ENCODE measurements at places on chromosomes 3 and 15.

DNA sequence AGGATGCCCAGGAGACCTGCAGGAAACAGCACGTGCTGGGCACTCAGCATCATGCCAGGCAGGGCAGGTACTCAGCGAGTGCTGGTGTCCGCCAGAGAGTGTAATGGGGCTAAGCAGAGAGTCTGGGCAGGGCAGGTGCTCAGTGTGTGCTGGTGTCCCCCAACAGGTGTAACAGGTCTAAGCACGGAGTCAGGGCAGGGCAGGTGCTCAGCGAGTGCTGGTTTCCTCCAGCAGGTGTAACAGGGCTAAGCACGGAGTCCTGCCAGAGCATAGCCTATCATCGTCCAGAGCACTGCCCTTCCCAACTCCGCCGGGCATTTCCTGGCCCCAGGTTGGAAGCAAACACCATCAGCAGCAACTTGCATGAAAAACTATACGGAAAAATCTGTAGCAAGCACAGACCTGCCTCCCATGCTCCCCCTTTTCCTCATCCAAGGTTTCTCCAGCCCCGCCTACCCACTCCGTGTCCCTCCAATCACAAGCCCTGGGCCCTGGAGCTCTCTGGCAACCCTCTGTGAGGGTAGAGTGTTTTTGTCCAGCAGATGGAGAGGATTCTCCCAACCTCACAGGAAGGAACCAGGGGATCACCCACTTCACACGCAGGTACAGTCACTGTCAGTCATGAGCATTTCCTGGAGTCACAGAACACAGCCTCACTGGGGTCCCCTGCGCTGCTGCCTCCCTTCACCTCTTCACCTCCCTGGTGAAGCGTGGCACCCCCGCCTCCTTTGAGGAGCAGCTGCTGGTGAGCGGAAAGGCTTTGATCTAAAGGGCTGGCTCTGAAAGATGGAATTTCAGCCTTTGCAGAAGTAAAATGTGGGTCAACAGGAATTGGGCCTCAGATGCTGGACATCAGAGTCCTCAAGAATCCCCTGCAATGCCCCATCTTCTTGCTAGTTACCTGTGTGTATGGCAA, 302.5 kb downstream of the OCA2 start:
- no peak for DNase-seq

GRCh38 chr15:31774045-31774444, 256.3 kb upstream of the CHRNA7 start:
- DNase-seq: no peak

DNA sequence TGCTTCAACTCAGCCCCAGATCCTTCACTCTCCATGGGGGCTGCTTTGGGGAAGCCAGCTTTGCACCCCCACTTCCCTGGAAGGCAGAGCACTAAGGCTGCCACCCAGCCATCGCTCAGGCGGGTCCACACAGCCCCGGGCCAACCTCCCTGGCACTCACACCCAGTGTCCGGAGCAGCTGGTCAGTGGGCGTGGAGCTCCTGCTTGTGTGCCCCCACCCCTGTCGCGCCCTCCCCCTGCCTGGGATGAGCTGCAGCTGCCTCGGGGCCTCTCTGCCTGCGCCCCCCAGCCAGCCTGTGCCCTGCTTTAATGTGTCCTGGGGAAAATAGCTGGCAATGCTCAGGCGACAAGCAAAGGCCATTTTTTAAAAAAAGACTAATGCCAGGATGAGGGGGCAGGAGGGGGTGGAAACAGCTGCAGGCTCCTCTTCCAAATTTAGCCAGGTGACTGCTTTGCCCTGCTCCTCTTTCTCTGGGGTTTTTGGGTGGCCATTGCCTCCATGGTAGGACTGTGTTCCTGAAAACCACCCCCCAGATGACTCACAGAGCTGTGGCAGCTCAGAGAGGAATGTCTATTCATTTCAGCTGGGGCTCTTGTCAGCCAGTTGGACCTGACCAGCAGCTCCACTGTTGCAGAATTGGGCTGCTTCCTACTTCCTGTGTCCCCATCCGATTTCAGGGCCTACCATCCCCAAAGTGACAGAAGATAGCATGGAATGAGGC, 65.0 kb downstream of the CEMIP start:
- DNase-seq: no peak

- no peak for DNase-seq
Measured at GRCh38 chr3:155390351-155390750, 96.9 kb upstream of the STRIT1 start.

GRCh38 chr15:42147431-42147735, 9.1 kb downstream of the PLA2G4F start:
- no peak for DNase-seq

GRCh38 chr15:80419546-80419945, 15.4 kb downstream of the ARNT2 start:
- DNase-seq: no peak

- no peak for DNase-seq
Measured at GRCh38 chr15:28017423-28017924, 81.6 kb downstream of the OCA2 start.

- DNase-seq: no peak
Measured at GRCh38 chr15:77004189-77004588, 9.3 kb downstream of the PSTPIP1 start.

DNA sequence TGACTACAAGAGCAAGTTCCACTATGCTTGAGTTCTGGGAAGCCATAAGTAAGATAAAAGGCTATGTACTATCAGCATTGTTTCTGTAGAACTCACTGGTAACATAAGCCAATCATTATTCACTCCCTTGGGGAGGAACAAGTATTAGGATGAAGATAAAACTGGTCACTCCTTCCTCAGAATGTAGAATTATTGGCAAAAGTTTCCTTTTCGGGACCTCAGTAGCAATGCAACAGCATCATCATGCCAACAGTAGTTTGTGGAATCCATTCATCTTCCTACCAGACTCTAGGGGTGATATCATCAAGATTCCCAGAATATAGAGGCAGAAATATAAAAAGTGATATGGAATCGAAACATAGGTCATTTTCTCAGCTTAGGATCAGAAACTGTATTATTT, 209.5 kb downstream of the PLOD2 start:
- DNase-seq: no peak

Data from activated naive CD4-positive, alpha-beta T cell (primary cell).